Thymus (tissue), 14 donors: ENCODE measurements at places on chromosomes 6 and 20.

- no peak for DNase-seq
These were observed 3.6 kb downstream of the GTSF1L start for GRCh38 chr20:43723186-43723585.

GRCh38 chr6:150036081-150036480, 10.7 kb upstream of the RAET1L start:
- no peak for DNase-seq

- no peak for DNase-seq
These were observed 69.5 kb downstream of the SRC start for GRCh38 chr20:37415118-37416085.

DNA sequence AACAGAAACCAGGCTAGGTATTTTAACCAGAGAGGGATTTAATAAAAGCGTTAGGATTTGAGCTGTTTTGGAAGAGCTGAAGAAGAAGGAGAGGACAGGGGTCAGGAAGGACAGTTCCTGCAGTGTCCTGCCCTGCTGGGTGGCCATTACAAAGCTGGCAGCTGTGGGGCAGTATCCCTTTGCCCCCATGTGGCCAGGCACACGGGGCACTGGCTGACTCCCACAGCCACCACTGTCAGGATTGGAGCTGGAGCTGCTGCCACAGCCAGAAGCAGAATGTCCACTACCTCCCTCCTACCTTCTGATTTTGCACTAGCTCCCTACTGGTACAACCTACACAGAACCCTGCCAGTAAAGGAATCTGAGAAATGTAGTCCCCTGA, 46.5 kb downstream of the SLC22A3 start:
- DNase-seq, result no peak

DNA sequence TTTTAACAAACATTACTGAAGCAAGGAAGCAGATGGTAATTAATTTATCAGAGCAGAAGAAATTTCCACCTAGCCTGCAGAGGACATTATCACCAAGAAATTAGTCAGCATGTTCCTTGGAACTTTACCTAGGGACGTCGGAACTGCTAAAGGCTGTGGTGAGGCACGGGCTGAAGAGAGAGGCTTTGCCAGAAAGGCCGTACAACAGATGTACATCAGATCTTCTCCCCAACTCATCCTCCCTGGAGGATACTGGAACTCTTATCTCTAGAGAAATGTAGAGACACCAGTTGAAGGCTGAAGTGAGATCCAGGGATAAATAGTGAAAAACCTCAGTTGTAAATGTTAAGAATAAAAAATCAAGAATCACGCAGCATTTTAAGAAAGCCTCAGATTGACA, 257.1 kb downstream of the SAMD5 start:
- DNase-seq, result no peak

- no peak for DNase-seq
These were observed 8.1 kb downstream of the FYN start for GRCh38 chr6:111865049-111865585.

- no peak for DNase-seq
These were observed 26.2 kb downstream of the PSMF1 start for GRCh38 chr20:1144401-1145172.

GRCh38 chr6:38755207-38755606, 40.1 kb downstream of the DNAH8 start:
- no peak for DNase-seq

GRCh38 chr6:129542705-129543104, 167.3 kb downstream of the ARHGAP18 start:
- DNase-seq, result no peak

GRCh38 chr20:58603721-58604120, 47.4 kb upstream of the STX16 start:
- no peak for DNase-seq

DNA sequence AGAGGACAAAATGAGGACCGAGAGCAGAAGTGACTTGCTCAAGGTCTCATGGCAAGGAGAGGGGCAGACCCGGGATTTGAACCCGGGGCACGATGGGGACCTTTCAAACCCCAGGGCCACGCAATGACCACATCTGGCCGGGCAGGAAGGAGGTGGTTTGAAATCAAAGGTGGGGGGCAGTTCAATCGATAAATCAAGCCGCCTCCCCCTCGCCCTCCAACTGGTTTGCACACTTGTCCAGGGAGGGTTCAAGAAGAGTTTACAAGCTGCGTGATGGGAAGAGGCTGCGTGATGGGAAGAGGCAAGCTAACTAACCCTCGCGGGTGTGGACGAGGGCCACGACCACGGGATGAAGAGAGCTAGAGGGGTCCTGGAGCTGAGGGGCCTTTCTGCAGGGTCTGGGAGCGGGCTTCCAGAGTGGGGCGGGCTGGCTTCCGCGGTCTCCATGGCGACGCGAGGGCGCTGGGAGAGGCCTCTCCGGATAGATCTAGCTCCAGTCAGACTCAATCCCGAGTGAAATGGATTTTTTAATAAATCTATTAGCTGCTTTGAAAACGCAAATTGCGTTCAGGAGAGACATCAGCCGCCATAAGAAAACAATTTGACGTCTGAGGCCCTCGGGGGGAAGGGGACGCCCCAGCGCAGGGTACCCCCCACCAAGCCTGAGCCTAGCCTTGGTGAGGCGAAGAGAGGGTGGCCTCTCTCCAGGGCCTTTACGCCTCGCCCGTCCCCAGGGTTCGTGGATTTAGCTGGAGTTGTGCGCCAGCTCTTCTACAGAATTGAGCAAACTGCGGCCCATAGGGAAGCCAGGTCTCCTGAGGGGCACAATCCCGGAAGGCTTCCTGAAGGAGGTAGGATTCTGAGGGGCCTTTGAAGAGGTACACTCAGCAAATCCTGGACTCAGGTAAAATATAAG, 143.9 kb downstream of the GRM4 start:
- no peak for DNase-seq

GRCh38 chr6:63705707-63706106, 70.1 kb downstream of the PHF3 start:
- DNase-seq, result no peak

DNA sequence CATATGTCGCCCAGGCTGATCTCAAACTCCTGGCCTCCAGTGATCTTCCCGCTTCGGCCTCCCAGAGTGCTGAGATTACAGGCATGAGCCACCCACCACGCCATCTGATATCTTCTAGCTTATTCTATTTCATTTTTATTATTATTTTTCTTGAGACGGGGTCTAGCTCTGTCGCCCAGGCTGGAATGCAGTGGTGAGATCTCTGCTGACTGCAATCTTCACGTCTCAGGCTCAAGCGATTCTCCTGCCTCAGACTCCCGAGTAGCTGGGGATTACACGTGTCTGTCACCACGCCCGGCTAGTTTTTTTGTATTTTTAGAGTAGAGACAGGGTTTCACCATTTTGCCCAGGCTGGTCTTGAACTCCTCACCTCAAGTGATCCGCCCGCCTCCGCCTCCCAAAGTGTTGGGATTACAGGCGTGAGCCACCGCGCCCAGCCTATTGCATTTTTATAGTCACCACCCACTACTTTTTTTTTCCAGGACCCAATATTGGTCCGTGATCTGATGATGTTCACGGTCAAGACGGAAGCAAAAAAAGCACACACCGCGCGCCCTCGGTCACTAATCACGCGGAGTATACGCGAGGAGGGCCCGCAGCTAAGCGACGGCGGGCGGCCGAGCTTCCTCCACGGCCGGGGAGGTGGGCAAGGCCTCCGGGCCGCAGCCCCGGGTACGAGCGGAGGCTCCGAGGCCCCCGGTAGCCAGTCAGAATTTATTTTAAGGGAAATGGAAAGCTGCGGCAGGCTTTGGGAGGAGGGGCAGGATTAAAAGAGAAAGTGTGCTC, 1.1 kb upstream of the LSM14B start:
- no peak for DNase-seq

DNA sequence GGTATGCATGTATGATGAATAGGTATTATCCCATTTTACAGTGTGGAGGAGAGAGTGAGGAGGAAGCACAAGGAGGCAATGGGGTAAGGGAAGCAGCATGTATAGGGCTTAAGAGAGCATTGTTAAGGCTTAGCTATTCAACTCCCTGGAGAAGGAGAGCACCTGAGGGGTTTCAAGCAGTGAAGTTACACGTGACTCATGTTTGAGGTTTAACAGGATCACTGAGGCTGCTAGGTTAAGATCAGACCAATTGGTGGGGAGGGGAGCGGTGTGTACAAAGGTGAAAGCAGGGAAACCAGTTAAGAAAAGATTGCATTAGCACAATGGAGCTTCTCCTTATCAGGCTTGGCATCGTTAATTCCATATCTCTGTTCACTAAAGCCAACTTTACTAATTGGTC, 64.4 kb upstream of the NHSL1 start:
- DNase-seq, result no peak

GRCh38 chr6:14172562-14172961, 55.0 kb downstream of the CD83 start:
- no peak for DNase-seq

GRCh38 chr6:158270389-158271127, 41.7 kb upstream of the TULP4 start:
- no peak for DNase-seq

GRCh38 chr6:8683204-8683603, 247.9 kb upstream of the SLC35B3 start:
- no peak for DNase-seq

- no peak for DNase-seq
These were observed 75.2 kb downstream of the SLC16A10 start for GRCh38 chr6:111162504-111162903.

DNA sequence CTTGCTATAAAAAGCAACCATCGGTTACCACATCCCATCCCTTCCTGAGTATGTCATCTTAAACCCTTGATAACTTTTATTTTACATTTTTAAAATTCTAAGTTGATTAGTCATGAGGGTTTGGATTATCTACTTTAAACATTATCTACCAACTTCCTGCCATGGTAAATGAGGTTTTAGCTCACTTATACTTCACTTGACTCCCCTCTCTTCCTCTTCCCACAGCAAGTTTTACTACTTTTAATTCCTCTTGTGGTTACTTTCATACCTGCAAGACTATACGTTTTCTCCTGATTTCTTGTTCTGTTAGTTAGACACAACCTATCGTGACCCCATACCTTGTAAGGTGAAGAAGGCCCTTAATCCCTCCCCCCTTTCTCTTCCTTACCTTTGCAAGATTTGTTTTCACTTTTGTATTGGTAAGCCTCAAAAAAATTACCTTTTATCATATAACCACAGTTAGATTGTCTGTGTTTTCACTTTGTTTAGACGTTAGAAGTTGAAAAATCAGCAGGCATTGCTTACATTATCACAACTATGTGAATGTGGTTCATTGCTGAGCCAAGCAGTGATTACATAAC, 60.1 kb upstream of the OGFRL1 start:
- DNase-seq, result peak; percentile 11

DNA sequence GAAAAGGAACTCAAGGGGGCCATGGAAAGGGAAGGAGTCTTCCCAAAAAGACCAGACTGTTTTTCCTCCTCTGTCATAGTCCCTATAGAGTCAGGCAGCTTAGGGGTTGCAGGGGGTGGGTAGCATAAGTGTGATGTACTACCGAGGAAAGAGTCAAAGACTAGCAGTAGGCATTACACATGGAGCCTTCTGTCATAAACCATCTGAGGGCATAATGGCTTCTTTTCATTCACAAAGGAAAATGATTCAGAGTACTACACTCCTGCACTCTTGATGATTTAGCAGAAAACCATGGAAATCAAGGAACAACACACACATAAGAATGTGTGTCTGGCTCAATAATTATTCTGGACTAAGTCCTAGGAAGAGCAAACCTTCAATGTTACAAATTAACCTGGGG, 14.9 kb downstream of the PLN start:
- DNase-seq, result no peak

- no peak for DNase-seq
These were observed 89.0 kb downstream of the ADGRB3 start for GRCh38 chr6:68724060-68724459.

DNA sequence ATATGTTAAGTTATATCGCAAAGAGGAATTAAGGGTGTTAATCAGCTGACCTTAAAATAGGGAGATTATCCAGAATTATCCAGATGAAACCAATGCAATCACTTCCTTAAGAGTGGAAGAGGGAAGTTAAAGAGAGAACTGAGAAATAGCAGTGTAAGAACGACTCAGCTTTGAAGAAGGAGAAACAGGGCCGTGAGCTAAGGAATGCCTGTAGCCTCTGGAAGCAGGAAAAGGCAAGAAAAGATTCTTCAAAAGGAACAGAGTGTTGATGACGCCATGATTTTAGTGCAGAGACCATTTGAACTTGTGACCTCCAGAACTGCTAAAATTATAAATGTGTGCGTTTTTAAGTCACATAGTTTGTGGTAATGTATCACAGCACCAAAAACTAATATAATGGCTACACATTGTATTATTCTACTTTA, 32.7 kb downstream of the ILRUN start:
- no peak for DNase-seq

DNA sequence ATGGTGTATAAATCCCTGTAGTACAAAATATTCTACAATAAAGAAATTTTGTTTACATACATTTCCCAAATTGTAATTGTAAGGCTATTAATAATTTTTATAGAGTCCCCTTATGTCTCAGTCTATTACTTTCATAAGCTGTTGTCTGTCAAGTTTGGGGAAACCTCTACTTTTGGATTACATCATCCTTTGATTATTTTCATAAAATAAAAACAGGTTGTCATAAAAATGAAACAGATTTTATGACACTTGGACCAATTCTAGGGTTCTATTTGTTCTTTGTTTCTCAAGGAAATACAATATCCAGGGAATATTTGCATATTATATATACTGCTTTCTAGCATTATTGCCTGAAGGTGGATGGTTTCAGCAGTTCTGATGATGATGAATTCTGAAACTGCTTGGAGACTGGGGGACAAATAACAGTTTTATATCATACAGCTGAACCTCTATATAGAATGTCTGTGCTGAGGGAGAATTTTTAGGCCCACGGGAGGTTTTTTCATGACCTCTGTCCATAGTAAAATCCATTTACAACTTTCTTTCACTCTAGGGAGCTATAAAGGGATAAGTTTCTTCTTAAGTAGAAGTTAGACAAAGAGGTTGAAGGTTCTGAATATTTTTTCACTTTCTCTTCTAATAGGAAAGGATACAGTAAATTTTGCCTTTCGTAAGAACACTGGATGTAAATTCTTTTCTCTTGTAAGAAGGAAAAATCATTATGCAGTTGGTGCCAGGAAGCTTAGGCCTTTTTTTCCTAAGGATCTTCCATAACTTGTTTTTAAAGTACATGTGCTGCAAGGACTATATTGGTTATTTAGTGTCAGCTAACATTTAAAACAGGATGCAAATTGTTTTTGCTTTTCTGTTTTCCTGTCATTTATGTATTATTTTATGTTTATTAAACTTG, 58.0 kb downstream of the CD2AP start:
- no peak for DNase-seq

GRCh38 chr6:162621246-162621645, 106.3 kb downstream of the PRKN start:
- no peak for DNase-seq
